Mammary epithelial cell (primary cell): ENCODE measurements at places on chromosomes 12 and 14.

GRCh38 chr12:108326254-108326750 lies 12.8 kb downstream of the CMKLR1 start:
- no peak for DNase-seq

DNA sequence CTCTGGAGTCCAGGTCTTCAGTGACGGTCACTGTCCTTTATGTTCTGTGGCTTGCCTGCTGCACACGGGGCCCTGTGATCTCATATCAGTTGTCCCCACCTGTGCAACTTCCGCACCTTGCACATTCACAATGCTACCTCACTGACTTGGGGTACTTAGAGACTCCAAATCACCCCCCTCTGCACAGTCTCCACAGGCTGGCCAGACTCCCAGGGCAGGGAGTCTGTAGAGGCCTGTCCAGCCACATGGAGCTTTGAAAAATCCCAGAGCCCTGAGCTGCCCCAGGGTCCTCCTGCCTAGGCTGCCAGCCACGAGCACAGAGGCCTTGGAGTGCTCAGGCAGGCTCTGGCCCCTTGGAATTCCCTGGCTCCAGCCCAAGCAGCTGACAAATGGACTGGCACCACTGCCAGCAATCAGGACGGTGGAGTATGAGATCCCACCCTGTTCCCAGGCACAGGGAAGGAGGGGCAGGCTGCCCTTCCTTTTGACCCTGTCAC lies 26.4 kb downstream of the CMKLR1 start:
- no peak for DNase-seq

GRCh38 chr12:49012739-49013138 lies 5.8 kb downstream of the PRKAG1 start:
- DNase-seq, result no peak

- DNase-seq, result no peak
Measured at GRCh38 chr12:89752341-89752740, 43.7 kb upstream of the ATP2B1 start.

- no peak for DNase-seq
Measured at GRCh38 chr14:52883658-52884057, 67.2 kb downstream of the FERMT2 start.

DNA sequence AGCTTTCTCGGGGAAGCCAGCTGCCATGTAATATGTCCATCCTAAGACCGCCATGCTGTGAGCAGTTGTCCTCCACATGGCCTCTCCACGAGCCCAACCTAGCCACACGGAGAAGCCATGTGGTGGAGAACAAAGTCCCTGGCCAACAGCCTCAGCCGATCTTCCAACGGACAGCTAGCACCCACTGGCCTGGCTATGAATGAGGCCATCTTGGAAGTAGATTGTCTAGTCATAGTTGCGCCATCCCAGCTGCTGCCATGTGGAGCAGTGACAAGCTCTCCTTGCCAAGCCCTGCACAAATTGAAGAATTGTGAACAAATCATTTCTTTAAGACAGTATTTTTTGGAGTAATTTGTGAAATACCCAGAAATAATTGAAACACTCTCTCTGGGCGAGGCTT lies 49.3 kb upstream of the USP44 start:
- no peak for DNase-seq

- DNase-seq, result peak; percentile 19
Measured at GRCh38 chr12:49043856-49044258, 16.7 kb downstream of the KMT2D start.

GRCh38 chr12:91562476-91562875 lies 379.9 kb upstream of the DCN start:
- DNase-seq, result no peak

DNA sequence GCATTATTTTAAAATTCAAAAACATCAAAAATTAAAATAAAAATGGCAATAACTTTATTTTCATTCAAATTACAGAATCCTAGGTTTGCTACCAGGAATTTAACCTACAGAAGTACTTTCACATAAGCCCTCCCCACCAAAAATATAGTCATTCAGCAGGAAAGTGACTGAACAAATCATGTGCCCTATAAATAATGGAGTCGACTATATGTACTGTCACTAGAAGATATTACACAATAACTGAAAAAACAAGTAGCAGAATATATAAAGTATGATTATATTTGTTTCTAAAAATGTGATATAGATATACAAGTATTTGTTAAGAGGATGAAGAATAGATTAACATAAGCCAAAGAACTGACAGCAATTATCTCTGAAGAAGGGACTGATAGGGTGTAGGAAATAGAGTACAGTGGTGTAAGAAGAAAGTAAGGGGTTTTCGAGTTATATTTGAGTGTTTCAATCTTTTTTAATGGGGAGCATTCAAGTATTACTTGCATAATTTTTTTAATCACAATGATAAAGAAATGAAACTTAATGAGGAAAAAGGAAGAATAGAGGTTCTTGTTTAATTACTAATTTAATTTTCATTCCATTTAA lies 7.9 kb downstream of the C2CD5 start:
- no peak for DNase-seq

- no peak for DNase-seq
Measured at GRCh38 chr14:94686511-94687160, 74.4 kb downstream of the SERPINA3 start.

GRCh38 chr14:37985826-37986470 lies 221.8 kb upstream of the SSTR1 start:
- no peak for DNase-seq

- DNase-seq, result no peak
Measured at GRCh38 chr12:130227641-130228040, 65.4 kb downstream of the FZD10 start.

DNA sequence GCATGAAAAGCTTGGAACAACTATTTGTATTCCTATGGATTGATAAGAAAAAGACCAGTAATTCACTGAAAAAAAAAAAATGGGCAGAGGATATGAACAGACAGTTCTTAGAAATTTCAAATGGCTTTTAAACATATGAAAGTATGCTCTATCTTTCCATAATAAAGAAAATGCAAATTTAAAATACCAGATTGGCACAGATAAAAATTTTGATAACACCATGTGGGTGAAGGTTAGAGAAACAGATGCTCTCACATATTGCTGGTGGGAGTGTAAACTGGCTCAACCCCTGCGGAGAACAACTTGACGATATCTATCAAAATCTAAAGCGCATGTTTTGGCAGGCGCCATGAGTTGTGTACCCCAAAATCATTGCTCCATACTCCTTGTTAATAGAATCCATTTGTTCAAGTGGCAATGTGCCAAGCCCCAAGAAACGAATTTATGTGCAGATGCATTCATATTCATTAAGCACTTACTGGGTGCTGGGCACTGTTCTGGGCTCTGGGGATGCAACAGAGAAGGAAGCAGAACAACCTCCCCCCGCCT lies 29.5 kb upstream of the TMPO start:
- no peak for DNase-seq

- DNase-seq, result peak; percentile 51
Measured at GRCh38 chr12:48486679-48487078, 4.4 kb downstream of the C12orf54 start.

- DNase-seq, result no peak
Measured at GRCh38 chr12:41835556-41835955, 309.1 kb downstream of the GXYLT1 start.

DNA sequence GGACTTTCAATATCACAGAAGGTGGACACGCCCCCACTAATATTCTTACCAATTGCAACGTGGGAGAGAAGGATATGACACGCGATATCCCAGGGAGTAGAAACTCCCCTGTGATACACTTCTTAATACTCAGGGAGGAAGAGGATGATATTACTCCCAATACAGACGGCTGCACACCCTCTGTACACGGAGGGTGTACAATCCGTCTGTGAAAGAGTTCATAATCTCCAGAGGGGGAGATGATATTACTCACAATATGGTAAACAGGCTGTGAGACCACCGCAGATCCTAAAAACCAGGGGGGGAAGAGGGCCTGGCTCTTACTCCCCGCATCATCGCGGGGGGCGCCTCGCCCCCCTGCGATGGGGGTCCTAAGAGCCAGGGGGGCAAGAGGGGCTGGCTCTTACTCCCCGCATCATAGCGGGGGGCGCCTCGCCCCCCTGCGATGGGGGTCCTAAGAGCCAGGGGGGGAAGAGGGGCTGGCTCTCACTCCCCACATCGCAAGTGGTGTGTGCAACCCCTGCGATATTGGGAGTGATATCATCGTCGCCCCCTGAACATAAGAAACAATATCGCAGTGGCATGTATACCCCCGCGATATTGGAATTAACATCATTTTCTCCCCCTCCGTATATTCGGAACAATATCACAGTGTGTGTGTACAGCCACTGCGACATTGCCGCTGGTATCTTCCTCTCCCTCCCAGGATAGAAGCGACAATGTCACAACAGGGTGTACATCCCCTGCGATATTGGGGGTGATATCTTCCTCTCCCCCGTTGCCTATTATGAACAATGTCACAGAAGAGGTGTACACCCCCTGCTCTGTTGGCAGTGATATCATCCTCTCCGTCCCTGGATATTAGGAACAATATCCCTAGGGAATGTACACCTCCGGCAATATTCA lies 8.9 kb upstream of the CLEC6A start:
- DNase-seq, result no peak

- no peak for DNase-seq
Measured at GRCh38 chr12:122547330-122547729, 20.3 kb downstream of the KNTC1 start.

- DNase-seq, result peak; percentile 28
Measured at GRCh38 chr14:92922883-92923743, at the start of gene CHGA. TSS of gene CHGA (plus strand) at chr14:92923150. CDS start at chr14:92923360, 210 bp downstream.

GRCh38 chr14:101062601-101063000 lies 159.1 kb upstream of the RTL1 start:
- DNase-seq, result no peak

DNA sequence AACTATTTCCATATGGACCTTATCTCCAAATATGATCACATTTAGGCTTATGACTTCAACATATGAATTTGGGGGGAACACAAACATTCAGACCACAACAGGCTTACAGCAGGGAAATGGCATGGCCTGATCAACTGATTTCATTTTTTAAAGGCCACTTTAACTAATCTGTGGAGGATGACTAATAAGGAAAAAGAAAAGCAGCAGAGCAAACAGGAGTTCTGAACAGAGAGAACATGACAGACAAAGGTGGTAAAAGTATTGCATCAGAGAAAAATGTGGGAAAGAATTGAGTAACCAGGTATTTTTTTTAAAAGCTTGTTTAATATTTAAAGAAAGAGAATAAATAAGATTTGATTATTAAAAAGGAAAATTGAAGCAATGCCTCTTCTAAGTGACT lies 366.1 kb upstream of the TMPO start:
- DNase-seq, result no peak

DNA sequence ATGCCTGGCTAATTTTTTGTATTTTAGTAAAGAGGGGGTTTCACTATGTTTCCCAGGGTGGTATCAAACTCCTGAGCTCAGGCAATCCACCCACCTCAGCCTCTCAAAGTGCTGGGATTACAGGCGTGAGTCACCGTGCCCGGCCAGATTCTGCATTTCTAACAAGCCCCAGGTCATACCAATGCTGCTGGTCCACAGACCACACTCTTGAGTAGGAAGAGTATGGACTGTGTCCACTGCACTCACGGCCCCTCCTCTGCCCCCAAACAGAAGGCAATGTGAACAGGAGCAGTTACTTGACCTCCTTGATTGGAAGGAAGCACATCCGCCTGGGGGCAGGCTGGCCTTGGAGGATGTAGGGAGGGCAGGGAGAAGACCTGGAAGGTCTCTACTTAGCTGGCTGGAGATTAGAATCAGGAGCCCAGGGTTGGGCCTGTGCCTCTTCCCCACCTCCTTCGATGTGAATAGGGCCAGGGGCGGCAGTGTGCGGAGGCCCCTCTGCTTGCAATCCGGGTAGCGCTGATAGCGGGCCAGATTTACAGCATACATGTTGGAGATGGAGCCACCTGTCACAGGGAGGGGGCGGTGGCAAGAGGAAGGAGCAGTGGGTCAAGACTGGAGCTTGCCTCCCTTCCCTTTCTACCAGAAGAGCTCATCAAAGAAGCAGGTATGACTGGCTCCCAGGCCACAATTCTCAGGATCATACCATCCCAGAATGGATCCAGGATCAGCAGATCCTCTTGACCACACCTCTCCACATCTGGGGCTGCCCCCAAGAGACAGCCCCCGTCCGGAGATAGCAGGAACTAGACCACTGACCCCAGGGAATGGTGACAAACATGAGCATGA lies 9.4 kb upstream of the ZNF740 start:
- DNase-seq, result no peak

DNA sequence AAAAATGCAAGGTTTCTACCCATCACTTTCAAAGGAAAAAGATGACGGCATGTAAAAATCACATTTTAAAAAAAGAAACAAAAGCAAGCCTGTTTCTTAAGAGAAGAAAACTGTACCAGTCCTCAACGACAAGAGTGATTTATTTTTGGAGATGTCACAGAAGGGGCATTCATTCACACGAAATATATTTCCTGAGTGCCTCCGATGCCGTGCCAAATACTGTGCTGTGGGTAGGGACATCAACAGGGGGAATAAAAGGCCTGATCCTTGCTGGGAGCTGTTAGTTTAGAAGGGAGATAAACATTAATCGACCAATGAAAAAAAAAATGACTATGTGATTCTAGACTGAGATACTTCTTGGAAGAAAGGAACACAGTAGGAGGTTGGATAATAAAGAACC lies 297.5 kb upstream of the SOX5 start:
- DNase-seq, result no peak

- peak; percentile 30 for DNase-seq
Measured at GRCh38 chr12:83690465-83690864, 1003.8 kb downstream of the TMTC2 start.

DNA sequence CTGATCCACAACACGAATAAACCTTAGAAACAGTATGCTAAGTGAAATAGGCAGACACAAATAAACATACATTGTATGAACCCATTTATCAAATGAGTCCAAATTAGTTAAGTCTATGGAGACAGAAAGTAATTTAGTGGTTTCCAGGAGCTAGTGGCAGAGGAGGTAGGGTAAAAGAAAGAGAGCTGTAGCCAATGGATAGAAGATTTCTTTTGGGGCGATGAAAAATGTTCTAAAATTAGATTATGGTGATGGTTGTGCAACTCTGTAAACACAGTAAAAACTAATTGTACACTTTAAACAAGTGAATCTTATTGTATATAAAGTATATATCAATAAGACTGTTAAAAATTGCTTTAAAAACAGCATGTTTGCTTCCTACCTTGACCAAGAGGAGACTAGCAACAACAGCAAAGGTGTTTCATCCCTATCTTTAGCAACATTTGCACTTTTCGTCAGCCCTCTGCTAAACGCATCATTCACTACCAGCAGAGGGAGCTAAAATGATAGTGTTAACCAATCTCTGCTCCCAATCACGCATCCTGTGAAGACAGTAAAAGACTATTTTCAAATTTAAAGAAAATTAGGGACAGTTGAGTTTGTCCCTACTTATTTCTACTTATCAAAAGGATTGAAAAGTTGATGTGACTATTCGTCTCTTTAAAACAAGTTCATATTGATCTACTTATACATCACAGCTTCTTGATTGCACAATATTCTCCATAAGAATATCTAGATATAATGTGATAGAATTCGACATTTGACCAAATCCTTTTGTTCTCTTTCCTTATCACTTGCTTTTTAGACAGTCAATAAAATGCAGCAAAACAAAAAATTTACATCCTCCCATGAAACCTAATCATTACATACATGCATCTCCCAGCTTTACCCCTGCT lies 24.0 kb upstream of the LGR5 start:
- peak; percentile 34 for DNase-seq

GRCh38 chr12:88472775-88473174 lies 107.5 kb downstream of the KITLG start:
- DNase-seq, result peak; percentile 68
